ENCODE measurements at places on chromosomes 4 and X.

- DNase-seq, result no peak
Measured at GRCh38 chrX:21905313-21905712, 35.2 kb upstream of the SMS start.

DNA sequence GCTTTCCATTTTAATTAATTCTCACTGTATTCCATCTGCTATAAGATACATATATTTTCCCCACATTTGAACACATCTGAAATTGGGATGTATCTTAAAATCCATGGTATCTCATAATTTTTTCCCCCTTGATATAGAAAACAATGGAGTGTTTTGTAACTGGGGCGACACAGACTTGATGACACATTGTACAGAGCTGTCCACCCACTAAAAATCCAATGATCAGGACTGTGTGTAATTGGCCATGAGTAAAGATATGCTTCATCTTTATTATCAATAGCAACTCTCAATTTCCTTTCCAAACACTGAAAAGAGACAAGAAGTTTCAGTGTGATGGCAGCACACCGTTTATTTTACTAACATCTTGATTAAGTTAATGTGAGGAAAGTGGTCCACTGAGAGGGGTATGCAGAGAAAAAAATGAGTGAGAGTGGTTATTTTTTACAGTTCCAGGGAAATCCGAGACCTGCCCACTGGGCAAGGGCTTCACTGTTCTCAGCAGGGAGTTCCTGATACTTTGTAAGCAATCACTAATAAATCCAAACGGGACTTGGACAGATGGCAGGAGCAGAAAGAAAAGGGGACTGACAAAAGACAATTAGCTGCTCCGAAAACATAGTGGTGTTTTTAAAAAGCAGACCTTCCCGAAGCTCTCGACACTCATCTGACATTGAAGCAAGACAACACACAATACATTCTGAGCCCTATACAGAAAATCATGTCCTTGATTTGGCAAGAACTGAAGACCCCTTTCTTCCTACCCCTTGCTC lies 149.4 kb downstream of the TSPAN5 start:
- DNase-seq, result no peak

DNA sequence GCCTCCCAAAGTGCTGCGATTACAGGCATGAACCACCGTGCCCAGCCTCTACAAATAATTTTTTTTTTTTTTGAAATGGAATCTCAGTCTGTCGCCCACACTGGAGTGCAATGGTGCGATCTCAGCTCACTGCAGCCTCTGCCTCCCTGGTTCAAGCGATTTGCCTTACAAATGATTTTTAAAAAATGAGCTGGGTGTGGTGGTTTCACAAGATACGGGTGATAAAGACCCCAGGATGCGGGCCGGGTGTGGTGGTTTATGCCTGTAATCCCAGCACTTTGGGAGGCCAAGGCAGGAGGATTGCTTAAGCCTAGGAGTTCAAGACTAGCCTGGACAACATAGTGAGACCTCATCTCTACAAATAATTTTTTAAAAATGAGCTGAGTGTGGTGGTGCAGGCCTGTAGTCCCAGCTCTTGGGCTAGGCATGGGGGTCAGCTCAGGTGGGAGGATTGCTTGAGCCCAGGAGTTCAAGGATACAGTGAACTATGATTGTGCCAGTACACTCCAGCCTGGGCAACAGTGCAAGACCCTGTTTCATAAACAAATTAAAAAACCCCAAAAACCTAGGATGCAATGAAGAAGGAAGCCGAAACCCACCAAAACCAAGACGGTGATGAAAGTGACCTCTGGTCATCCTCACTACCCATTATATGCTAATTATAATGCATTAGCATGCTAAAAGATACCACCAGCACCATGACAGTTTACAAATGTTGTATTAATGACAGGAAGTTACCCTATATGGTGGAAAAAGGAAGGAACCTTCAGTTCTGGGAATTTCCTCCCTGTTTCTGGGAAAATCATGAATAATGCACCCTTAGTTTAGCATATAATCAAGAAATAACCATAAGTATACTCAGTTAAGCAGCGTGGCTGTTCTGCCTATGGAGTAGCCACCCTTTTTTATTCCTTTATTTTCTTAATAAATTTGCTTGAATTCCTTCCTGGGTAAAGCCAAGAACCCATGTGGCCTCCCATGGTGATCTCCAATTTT lies 27.7 kb downstream of the PDGFRA start:
- no peak for DNase-seq

DNA sequence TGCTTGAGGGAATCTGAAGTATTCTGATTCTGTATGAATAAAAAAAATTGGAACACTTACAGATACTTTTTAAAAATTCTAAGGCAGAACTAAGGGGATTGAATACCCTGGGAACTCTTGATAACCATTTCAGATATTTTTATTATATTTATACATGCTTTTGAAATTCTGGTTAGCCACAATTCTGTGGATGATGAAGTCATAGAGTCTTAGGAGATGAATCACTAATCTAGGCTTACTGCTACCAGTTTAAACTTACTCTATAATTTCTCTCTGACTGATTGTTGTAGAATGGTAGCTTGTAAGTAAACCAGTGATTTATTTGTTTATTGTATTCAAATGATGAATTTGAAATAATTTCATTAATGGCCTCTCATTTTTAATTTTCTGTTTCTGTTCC lies 11.4 kb upstream of the SLAIN2 start:
- DNase-seq, result no peak

DNA sequence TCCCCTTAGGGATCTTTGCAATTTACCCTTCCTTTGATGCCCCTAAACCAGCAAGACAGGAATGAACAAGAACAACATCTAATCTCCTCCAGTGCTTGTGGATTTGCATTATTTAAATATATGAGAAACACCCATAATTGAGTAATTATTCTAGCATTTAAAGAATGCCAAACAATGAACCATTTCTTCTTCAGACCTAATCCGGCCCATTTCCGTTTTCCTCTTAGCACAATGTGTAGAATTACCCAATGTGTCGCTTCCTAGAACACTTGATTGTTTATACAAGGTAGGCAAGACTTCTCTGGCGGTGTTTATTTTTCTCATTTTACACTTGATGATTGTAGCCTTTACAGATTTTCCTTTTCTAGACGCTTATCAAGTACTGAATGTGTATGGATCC lies 43.5 kb downstream of the CLDN34 start:
- no peak for DNase-seq

DNA sequence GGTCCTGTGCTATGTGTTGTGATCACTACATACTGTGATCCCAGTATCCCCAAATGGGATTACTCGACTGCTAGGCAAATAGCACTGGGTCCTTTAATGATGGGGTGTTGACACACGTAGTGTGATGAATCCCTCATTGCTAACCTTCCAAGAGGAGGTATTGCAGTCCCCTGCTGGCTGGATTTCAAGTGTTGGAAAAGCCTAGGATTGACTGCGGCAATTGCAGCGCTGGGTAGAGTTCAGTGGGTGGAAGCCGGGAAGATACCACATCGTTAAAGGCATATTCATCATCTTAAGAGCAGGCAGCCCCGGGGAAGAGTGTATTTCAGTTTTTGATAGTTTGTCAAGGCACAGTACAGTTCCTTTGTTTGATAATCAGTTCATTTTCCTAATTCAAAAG lies 159.9 kb downstream of the TRIML1 start:
- no peak for DNase-seq
